Trophoblast cell (in vitro differentiated cells and primary cell): ENCODE measurements at places on chromosomes 3 and 15.

GRCh38 chr3:196246612-196247308, 30.4 kb downstream of the SLC51A start:
- DNase-seq, result no peak

GRCh38 chr3:31255007-31255581, 277.6 kb upstream of the STT3B start:
- DNase-seq, result no peak

DNA sequence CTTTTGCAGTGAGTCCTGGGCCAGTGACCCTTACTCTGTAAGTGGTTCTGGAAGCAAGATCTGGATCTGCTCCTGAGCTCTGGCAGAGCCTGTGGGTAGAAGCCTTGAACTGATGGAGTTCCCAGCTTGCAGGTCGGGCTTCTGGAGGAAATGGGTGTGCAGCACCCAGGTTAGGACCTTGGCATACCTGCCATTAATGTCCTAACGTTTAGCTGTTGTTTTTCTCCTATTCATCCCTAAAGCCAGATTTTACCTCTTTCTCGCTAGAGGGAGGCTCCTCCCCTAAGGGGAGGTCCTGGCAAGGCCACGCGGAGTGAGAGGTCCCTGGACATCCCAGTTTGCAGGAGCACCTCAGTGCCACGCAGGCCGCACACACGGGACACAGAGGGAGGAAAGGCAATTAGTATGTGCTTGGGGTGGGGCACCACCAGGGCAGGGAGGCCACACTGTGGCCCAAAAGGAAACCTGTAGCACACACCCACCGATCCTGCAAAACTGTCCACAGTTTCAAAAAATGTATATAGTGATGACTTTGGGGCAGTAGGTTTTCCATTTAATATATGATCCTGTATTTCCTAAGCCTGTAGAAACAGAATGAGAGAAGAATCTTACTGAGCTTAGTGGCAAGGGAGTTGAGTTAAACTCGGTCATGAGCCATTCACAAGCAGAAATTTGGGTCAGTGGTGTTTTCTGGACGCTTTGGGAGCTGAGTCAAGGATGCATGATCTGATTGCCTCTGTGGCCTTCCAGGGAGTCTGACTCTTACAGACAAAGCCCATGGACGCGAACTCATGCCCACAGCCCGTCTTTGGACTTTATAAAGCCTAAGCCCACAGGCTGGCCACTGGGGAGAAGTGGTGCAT, 148.7 kb downstream of the LRRK1 start:
- no peak for DNase-seq

DNA sequence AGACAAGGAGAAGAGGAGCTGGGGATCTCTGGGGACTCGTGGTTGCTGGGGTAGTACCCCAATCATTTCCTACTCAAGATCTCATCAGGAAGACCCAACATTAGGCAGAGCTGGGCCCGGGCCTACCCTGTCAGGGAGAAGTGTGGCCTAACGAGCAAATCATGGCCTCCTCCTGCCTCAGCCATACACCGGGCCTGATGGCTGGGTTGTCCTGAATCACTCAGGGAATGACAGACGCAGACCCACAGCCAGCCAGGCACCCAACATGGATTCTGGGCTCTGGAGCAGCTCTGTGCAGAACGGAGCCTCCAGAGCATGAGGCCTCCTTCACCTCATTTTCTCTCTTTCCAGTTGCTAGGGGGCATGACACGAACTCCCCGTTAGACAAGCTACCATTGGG, 19.7 kb downstream of the ITGA11 start:
- DNase-seq, result no peak

- DNase-seq, result no peak
Observed at GRCh38 chr3:9736831-9737230, 5.3 kb downstream of the BRPF1 start.

GRCh38 chr3:126671521-126671920, 16.6 kb upstream of the TXNRD3 start:
- no peak for DNase-seq

GRCh38 chr15:67660446-67660845, 117.9 kb downstream of the MAP2K5 start:
- no peak for DNase-seq

- DNase-seq, result no peak
Observed at GRCh38 chr3:177352424-177352823, 155.1 kb upstream of the TBL1XR1 start.

DNA sequence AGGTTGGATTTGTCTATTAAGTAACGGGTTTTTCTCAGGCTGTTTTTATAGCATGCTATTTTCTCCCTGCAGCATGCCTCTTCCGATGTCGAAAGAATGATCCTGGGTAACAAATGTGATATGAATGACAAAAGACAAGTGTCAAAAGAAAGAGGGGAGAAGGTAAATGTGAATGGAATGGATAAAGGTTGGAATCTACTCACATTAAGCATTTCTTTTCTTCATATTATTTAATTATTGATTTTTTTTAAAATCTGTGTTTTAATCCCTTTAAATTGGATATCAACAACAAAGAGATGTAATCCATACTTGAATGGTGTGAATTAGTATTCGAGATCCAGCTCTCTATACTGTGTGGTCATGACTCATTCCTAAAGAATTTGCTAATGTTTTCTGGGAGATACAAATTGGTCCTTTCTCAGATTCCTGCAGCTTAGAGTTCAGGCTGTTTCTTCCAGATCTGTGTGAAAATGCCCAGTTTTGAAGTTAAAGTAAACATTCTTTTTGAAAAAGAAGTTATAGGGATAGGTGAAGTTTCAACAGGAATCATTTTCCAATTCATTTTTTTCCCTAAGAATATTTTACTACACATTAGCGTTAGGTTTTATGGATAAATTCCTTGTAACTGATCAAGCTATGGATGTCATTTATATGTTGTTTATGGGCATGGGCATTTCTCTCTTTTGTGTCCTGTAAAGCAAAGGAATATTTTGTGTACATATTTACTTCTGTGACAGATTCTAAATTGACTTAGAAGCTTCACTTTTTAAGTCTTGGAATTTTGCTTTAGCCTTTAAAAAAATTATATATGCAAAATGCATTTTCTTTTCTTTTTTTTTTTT, 20.8 kb upstream of the APH1B start:
- no peak for DNase-seq

GRCh38 chr3:183513046-183513706, 42.3 kb downstream of the KLHL6 start:
- no peak for DNase-seq

DNA sequence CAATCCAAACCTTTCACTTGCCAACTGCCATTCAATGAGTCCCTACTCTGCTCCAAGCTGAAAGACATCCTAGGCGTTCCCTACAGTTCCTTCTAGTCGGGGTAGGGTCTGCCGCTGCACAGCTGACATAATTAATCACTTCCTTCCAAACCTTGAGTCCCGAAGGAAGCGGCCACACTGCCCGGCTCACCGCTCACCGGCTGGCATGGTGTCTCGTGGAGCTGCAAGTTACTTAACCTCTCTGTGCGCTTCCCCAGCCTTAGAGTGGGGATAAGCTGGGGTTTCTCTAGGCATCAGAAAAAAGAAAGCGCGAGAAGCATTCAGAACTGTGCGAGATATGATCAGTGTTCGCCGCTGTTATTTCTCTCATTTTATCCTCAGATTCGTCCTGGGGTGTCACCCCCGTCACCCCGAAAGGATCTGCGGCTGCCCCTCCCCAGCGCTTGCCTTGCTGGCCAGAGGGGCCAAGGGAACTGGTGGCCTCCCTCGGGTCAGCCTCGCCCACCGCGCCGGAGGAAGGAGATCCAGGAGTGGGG, 748 bp downstream of the MRPS25 start:
- DNase-seq, result no peak

- DNase-seq, result no peak
Observed at GRCh38 chr3:155078711-155079467, 1.2 kb upstream of the MME start.
